Aorta (tissue), 5 donors: ENCODE measurements at places on chromosomes 3 and 15. TPM values are rescaled to one million over a fixed set of nuclear protein-coding genes. Genes with fewer than 3 reads are reported as not detected.
A peak's percentile ranks its signal among the peaks of the same experiment; 100 is the strongest.

The MSL2 gene
- total RNA-seq, result 27.7 TPM

DNA sequence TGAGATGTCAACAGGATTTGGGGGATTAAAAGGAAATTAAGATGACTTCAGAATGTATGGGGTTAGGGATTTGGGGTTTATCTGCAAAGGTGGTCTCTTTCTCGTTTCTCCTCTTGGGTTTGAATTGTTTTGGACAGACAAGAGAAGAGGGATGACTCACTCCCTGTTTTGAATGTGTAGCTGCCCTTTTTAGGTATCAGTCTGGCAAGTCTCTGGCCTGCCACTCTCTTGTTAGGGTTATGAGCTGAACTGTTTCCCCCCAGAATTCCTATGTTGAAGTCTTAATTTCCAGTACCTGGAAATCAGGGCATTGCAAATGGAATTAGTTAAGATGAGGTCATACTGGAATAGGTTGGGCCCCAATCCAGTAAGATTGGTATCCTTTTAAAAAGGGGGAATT, 291.7 kb downstream of the MEX3B start:
- DNase-seq, result no peak

- no peak for DNase-seq
Observed at GRCh38 chr15:40436116-40436891, 4.4 kb upstream of the BAHD1 start.

The CLDN1 gene
- 4.5 TPM for total RNA-seq

- DNase-seq, result no peak
Observed at GRCh38 chr3:32176989-32177701, 61.3 kb upstream of the CMTM8 start.

GRCh38 chr3:130392266-130392665, 46.8 kb downstream of the COL6A5 start:
- no peak for DNase-seq

DNA sequence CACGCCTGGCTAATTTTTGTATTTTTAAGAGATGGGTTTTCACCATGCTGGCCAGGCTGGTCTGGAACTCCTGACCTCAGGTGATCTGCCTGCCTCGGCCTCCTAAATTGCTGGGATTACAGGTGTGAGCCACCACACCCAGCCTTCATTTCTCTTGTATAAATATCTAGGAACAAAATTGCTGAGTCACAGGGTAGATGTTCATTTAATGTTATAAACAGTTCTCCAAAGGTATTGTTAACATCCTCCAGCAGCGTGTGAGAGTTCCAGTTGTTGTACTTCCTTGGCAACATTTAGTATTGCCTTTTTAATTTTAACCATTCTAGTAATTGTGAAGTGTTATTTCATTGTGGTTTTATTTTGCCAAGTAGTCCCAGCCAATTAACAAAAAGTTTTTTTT, 23.6 kb upstream of the MTMR14 start:
- DNase-seq, result no peak

DNA sequence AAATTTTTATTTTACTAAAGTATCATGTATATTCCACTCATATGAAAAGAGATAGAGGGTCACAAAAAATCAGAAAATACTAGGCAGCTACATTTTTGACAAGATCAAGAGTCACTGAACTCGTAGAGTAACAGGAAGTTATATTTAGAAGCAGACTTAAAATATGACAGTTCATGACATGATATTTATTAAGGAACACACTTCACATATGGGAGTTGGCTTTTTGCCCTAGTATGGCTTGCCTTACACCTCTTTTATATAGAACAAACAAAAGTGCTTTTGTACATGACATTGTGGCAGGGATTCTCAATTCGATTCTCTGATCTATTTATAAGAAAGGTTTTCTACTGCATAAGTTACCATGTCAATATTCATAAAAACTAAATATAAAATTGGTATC, 80.1 kb upstream of the GBE1 start:
- no peak for DNase-seq

DNA sequence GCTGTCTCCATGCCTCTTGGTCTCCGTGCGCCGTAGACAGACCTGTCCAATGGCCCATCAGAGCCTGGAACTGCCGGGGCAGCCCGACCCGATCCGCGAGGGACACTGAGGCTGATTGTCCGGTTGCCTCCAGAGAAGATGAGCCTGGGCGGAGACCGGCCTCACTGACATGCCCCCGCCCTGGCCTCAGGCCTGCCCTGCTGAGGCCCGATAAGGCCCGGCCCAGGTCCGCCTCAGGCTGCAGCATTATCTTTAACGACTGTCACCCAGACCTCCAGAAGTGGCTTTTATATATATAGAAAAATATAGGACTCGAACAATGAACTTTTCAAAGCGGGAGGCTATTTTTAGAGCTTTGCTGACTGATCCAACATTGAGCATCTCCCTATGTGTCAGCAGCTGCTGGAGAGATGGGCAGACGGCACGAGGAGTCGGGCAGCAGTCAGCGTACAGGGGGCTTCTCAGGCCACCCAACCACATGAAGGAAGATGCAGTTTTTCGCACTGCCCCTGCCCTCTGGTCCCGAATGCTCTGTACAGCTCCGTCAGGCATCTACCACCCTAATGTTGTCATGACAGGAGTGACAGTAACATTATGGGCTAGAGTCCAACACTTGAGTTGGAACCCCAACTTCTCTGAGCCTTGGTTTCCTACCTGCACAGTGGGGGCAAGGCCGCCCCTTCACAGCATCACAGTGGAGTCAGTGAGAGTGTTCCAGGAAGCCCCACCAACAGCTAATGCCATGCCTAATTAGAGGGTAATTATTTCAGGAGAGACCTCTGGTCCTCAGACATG, 112.0 kb upstream of the RPL32 start:
- no peak for DNase-seq

The IGDCC3 gene
- not detected for total RNA-seq

GRCh38 chr3:27533261-27533607, 49.0 kb upstream of the SLC4A7 start:
- DNase-seq, result no peak

The UROC1 gene
- total RNA-seq, result not detected

- peak; percentile 23 for DNase-seq
Observed at GRCh38 chr15:89375093-89376005, 40.7 kb upstream of the POLG start.

The QTRT2 gene
- 23.4 TPM for total RNA-seq

- DNase-seq, result no peak
Observed at GRCh38 chr3:112097378-112097777, 11.2 kb downstream of the C3orf52 start.

DNA sequence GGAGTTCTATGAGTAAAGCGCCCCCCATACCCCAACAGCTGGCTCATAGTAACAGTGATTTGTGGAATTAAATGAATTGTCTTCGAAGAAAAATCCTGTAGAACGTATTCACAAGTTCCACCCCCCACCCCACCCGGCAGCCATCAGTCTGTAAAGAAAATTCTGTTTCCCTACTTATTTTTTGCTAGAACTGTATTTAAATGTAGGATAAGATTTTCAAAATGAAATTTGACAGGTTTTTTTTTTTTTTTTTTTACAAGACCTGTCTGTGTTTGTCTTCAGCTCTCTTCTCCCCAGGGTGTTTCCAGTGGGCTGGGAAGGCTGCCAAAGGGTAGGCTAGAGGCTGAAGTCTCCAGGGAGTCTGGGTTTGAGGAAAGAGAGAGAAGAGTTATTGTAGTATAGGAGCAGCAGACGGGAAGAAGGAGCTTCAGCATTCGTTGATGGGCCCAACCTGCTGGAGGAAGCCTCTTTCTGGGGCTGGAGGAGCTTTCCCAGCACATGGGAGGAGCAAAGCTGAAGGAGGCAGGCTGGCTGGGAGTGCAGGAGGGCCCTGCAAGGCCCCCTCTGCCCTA, 130.6 kb upstream of the SEMA6D start:
- DNase-seq, result no peak

DNA sequence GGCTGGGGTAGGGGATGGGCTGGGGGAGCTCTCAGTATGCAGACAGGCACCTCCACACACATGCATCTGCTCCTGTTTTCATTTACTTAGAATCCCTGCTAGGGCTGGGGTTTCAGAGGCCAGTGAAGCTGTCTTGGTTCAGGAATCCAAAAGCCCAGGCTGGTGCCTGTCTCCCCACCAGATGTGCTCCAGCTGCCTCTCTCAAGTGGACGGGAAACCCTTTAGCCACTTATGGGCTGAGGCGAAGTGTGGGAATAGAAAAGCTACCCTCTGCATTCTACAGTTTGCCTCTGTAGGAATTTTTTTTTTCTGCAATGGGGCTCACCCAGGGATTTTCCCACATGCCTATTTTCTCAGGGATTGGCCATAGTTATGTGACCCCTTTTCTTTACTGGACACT, 72.5 kb downstream of the ATP2B2 start:
- no peak for DNase-seq

The CPLX3 gene
- not detected for total RNA-seq

- DNase-seq, result no peak
Observed at GRCh38 chr3:42096796-42097565, 5.8 kb downstream of the TRAK1 start.

DNA sequence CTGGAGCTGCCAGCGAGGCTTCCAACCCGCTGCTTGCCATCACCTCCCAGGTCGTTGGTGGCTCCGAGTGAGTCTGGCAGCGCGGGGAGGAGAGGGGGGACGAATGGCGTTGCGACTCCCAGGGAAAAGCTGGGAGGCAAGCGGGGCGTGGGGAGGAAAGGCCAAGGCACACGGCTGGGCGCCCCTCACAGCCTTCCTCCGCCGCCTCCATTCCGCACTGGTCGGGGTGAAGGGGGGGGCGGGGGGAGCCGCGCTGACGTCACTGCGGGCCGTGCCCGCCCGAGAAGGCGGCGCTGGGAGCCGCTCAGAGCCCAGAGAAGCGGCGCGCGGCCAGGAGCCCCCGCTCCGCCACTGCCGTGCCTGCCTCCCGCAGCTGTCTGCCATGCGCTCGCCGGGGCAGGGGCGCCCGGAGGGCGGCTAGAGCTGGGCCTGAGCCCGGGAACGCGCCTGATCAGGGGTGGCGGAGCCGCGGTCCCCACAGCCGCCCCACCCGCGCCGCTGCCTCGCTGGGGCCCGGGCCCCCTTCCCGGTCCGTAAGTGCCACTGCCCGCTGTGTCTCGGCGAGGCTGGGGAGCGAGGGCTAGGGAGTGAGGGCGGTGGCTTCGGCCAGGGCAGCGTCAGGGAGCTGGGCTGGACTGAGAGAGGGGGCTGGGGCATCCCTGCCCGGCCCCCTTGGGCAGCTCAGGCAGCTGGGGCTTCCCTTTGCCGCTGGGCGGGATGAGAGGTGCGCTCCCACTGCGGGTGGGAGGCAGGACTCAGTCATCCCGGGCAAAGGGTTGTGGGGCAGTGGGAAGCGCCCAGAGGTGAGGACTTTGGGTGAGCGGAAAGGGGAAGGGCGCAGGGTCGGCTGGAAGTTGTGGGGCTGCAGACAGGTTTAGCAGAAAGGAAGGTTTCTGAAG, 27.8 kb upstream of the POLG start:
- DNase-seq, result no peak

DNA sequence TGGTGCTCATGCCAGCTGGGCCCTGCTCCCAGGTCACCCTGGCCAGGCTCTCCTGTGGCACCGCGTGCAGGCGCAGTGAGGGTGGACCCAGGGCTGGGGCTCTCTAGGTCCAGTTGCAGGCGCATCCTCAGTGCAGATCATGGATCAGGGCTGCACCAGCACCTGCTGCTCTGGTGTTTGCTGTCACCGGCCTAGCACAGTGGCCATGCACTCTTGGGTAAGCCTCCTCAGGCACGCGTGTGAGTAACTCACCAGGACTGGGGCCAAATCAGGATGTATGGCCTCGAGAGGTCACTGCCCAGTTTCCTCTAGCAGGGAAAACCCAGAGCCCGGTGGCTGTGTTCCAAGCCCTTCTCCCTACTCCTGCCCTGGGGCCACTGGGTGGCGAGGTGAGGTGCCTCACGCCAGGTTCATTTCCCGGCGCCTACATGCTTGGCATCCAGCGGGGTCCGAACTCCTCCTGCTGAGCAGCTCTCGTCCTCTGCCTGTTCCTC, 45.5 kb upstream of the SLC41A3 start:
- DNase-seq, result peak; percentile 75

DNA sequence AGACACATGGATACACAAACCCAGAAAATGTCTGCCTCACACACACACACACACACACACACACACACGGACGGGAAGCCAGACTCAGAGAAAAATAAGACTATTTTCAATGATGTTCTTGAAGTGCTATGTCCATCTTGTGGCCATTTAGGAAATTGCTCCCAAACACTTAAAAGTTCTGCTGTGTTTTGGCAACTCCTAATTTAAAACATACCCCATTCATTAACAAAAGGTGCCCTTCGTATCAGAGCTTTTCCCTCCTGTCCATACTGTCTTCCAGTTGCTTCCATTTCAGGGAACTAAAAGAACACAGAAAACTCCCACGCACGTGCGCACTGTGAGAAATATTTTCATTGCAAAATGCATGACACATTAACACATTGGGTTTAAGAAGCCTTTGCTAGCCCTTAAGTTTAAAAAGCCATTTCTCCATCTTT, 44.6 kb downstream of the SLC12A1 start:
- no peak for DNase-seq

The PLXNB1 gene
- total RNA-seq, result 69.9 TPM

GRCh38 chr3:52393959-52394670, 50.8 kb downstream of the SEMA3G start:
- DNase-seq, result peak; percentile 33

DNA sequence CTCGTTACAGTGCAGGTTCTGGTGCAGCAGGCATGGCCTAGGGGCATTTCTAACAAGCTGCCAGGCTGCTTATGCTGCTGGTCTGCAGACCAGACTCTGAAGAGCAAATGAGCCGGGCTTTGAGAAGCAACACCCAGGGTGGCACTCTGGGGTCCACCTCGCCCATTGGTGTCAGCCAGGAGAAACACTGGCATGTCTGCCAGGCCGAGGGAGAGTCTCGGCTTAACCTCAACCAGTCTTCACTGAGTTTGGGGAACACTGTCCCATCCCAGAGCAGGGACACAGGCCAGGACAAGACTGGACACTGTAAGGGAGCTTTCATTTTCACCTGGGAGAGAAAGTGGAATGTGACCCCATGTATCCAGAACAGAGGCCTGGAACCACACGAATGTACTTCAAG, 93.4 kb downstream of the TOP2B start:
- no peak for DNase-seq

The SLC12A6 gene
- 40.5 TPM for total RNA-seq

The EPHB3 gene
- 9.0 TPM for total RNA-seq

The RTP3 gene
- total RNA-seq, result not detected

- no peak for DNase-seq
Observed at GRCh38 chr3:126245811-126246727, 65.7 kb upstream of the ALDH1L1 start.

The ADGRG7 gene
- total RNA-seq, result 0.51 TPM

The VILL gene
- total RNA-seq, result 10.9 TPM

- no peak for DNase-seq
Observed at GRCh38 chr15:59444980-59445545, 7.1 kb downstream of the FAM81A start.

- DNase-seq, result no peak
Observed at GRCh38 chr3:167502401-167502800, 28.6 kb upstream of the SERPINI2 start.

GRCh38 chr15:32675466-32675865, 34.0 kb downstream of the SCG5 start:
- DNase-seq, result no peak

DNA sequence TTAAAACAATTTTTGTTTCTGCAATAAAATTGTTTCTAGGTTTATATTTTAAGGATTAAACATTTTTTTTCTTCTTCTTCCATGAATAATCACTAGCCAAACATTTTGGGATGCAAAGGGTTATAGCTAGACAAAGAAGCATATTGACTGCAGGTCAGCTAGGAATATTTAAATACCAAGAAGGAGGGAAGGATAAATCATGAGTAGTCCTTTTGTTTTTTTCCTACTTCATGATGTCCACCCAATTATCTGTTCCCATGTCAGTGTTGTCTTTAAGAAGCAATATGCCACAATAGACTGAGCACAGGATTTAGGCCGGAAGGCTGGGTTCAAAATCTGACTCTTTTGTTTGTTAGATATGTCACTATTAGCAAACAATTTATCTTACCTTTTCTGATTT, 82.1 kb downstream of the VPS8 start:
- no peak for DNase-seq
